ENCODE measurements at places on chromosomes 3 and 15.

- no peak for DNase-seq
Measured at GRCh38 chr3:187520027-187520945, 149.9 kb downstream of the SST start.

DNA sequence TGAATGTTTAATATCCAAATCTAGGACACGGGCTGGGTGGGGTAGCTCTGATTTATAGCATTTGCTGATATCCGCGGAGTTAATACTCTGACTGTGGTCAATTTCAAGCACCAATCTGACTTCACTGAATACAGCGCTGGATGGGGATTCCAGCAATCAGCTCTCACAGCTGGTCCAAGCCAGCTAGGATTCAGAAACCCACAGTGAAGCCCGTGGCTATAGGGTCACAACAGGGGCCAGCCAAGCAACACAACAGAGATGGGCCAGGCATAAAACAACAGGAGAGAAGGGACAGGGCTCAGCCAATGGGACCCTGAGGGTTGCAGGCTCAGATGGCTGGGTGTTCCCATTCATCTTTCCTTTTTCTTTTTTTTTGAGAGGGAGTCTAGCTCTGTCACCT lies 5.4 kb upstream of the LMAN1L start:
- no peak for DNase-seq

DNA sequence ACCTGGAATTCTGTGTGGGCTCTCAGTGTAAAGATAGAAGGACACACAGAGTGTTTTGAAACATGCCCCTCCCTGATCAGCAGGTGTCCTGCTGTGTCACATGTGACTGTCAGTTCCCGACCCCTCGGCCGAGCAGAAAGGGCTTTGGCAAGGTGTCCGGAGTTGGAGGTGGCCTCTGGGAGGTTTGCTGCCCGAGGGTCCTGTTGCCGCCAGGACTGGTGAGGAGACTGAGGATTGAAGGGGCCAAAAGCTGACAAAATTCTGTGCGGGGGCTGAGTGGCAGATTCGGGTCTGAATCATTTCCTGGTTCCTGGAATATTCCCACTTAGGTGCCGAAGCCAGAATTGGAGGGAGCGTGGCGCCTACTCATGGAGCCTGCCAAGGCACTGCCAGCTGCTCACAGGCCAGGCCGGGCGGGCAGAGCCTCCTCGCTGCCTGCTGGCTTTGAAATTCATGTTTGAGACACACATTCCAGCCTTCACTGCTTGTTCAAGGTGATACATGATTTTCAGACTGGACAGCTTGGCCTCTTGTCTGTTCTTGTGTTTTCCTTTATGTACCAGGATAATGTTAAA lies 83.8 kb downstream of the APBA2 start:
- DNase-seq, result no peak

DNA sequence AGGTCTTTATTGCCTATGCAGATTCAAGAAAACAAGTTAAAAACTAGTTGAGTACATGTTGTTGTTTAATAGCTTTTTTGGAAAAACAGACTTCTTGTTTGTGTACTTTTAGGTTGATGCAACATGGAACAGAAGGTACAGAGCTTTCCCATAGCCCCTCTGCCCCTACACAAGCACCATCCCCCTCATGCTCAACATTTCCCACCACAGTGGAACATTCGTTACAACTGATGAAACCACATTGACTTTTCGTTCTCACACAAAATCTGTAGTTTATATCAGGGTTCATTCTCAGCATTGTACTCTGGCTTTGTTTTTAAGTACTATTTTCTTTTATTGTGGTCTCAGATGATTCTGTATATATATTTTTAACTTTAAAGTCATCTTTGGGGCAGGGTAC lies 1054.6 kb downstream of the NTRK3 start:
- DNase-seq, result no peak

GRCh38 chr15:87712211-87712610 lies 544.3 kb downstream of the NTRK3 start:
- DNase-seq, result no peak

DNA sequence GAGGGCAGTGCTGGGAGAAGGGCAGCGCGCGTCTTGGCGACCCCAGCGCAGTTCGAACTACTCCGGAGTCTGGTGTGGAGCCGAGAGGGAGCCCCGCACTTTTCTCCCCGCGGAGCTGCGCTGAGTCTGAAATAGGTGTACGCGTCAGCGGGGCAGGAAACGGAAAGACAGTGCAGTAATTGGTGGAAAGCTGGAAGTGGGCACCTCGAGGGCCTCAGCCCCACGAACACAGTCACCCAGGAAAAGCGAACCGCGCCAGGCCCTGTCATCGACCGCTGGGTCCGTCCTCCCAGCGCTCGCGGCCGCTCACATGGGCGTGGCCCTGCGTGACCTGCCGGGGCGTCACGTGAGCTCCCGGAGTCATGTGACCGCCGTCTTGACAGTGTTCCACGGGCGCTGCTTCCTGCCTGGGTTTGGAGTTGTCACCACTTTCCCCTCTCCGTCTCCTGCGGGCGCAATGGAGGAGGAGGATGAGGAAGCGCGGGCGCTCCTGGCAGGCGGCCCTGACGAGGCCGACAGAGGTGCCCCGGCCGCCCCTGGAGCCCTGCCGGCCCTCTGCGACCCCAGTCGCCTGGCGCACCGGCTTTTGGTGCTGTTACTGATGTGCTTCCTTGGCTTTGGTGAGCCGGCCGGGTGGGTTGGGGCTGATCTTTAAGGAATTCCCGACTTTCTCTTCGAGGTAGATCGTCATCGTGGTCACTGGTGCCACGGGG lies at the start of gene MFSD1:
TSS of gene MFSD1 (plus strand) at position 359 of the 713 bp plus-strand sequence. CDS start at position 458, 99 bp downstream.
- DNase-seq, result peak; percentile 83

DNA sequence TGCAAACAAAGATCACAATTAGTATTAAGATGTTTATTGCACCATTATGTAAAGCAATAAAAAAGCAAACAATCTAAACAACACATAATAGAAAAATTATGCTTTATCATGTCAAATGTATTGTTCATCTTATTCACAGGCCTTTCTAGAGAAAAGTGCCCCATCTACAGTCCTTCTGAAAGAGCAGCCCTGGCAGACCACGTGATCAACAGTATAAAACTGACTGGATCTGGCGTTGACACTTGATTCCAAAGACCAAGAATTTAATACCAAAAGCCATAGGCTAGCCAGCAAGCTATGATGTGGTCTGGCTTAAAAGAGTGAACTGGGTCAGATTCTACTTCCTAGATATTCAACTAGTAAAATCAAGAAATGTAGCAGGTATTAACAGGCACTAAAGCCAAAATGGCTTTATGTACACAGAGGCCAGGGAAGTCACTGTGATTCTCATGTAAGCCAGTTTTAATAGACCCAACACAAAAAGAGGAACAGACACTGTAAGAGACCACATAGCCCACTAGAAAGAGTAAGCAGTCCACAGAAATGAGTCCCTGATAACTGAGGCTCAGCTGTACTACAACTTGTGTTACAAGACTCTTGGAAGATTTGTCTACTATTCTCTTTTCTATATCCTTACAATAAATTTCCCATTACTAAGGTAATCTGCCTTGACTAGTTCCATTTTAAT lies 32.5 kb downstream of the DMXL2 start:
- no peak for DNase-seq

- no peak for DNase-seq
Measured at GRCh38 chr3:151320131-151320530, 3.5 kb upstream of the GPR87 start.

DNA sequence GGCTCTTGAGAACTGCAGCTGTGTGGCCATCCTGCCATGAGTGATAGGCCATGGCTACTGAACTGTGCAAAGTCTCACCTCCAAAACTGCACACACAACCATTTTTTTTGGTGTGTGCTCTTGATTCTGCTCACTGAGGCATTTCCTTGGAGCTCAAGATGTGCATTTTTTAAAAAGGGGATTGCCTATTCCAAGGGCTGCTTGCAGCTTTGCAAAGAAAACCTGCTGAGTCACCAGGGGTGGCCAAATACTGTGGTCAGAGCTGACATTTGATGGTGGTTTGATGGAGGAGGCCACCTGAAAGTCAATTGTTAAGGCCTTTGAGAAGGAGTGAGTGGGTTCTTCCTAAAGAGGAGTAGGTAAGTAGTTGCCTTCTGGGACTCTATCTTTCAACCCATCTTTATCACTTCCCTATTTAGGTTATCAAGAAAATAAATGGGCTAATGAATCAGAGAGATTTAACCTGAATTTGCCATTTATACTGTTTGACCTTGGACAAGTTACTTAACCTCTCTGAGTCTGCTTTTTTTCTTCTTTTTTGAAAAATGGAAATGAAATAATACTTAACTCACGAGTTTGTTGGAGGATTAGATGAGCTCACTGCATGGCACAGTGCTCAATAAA lies 87.9 kb downstream of the CHST2 start:
- peak; percentile 31 for DNase-seq

DNA sequence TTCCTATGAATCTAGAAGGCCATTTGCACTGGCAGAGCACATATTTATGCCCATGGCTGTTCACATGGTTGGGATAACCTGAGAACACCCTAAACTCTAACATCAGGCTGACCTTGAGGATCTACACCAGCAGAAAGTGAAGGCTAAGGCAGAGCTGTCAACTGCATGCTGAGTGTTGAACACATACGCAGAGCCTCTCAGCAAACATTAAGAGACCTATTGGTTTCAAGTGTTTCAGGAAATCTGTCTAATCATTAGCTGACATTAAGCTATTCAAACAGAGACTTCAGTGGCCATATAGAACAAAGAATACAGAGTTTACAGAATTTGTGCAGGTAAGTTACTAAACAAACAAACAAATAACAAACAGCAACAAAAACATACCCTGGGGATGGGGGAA lies 16.1 kb upstream of the SEC61A1 start:
- no peak for DNase-seq

DNA sequence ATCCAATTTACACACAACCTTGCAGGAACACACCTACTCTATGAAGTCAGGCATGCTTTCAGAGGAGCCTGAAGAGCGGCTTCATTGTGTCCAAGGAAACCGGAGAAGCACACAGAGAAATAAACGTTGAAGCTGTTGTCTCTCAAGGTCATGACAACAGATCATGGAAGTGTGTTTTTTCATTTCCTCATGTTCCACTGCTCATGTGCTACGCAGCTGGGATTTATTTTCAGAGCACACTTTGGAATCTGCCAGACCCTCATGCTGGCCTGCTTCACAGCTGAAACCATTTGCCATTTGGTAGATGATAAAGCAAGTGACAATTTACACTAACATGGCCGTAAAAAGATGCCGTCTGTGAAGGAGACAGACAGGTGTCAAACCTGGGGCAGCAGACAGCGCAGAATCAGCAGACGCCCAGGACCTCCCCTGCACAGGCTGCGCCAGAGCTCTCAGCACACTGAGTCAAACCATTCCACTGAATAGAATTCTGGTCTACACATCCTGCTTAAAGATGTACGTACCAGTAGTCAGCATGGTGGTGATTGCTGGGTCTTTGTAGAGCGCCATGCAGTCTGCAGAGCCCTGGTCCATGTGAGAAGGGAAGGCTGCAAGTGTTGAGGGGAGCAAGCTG lies 99.3 kb downstream of the ARNT2 start:
- DNase-seq, result no peak

DNA sequence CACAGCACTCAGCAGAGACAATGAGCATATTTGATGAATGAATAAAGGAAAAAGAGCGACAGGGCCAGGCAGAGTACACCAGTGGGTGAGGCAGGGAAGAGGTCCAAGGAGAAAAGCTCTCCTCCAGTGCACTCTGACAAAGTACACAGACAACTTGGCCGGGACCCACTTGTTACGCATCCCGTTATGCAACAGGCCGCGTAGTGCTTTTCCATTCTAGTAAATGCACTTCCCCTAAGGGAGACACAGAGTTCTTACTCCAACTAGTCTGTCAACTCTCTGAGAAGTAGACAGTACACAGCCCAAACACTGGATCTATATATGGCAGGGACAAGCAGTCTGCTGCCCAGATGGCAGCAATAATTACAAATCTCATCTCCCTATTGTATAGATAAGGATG lies 18.5 kb downstream of the LARP6 start:
- no peak for DNase-seq

Data from GM12892 (cell line).